Glomerular endothelial cell (primary cell): ENCODE measurements at places on chromosomes 4 and X. TPM values are rescaled to one million over a fixed set of nuclear protein-coding genes. Genes with fewer than 3 reads are reported as not detected.

The GYG2 gene
- 0.29 and 0.53 TPM in 2 replicates for total RNA-seq

The MAGEC2 gene
- total RNA-seq = not detected in 2 replicates

The FAM184B gene
- total RNA-seq = not detected in 2 replicates

The MFAP3L gene
- 1.6 and 3.1 TPM in 2 replicates for total RNA-seq

The DCAF4L1 gene
- total RNA-seq = 0.18 TPM in 1 of 2 replicates, not detected in the other

The GABRE gene
- total RNA-seq = 3.0 and 20.7 TPM in 2 replicates

The CPE gene
- 6.6 and 10.2 TPM in 2 replicates for total RNA-seq

The SYTL5 gene
- total RNA-seq = 0.06 TPM in 1 of 2 replicates, not detected in the other

The TMPRSS11F gene
- total RNA-seq = not detected in 2 replicates

The SPIN3 gene
- total RNA-seq = 2.7 and 3.1 TPM in 2 replicates

The ODAM gene
- not detected in 2 replicates for total RNA-seq

The GUCY1B1 gene
- 0.39 and 2.0 TPM in 2 replicates for total RNA-seq

The TIMM17B gene
- 32.7 and 34.2 TPM in 2 replicates for total RNA-seq

The MEPE gene
- total RNA-seq = not detected in 2 replicates

The GAB3 gene
- total RNA-seq = 6.8 and 8.0 TPM in 2 replicates

DNA sequence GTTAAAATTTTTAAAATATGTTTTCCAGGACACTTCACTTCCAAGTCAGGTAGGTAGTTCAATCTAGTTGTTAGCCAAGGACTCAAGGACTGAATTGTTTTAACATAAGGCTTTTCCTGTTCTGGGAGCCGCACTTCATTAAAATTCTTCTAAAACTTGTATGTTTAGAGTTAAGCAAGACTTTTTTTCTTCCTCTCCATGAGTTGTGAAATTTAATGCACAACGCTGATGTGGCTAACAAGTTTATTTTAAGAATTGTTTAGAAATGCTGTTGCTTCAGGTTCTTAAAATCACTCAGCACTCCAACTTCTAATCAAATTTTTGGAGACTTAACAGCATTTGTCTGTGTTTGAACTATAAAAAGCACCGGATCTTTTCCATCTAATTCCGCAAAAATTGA lies 49.7 kb downstream of the XIAP start:
- no peak for DNase-seq

DNA sequence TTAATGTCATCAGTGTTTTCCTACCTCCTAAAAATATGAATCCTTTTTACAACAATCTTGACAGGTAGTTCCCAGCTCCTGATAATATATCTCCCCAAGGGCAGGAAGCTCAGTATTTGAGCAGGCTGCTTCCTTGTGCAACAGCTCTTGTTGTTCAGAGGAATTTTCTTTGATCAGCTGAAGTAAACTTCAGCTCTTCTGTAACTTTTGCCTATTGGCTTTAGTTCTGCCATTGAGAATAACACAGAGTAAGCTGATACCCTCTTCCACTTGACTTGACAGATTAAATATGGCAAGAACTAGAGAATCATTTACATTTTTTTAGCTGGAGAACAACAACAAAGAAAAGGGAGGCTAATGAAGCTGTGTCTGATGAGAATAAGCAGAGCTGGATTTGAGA lies 75.2 kb downstream of the LUZP4 start:
- DNase-seq = no peak

- no peak for DNase-seq
These were observed 122.5 kb upstream of the LNX1 start for GRCh38 chr4:53713767-53714166.

GRCh38 chr4:26248647-26249046 lies 72.2 kb upstream of the RBPJ start:
- DNase-seq = no peak

GRCh38 chr4:55215087-55215486 lies 89.7 kb upstream of the KDR start:
- DNase-seq = no peak

DNA sequence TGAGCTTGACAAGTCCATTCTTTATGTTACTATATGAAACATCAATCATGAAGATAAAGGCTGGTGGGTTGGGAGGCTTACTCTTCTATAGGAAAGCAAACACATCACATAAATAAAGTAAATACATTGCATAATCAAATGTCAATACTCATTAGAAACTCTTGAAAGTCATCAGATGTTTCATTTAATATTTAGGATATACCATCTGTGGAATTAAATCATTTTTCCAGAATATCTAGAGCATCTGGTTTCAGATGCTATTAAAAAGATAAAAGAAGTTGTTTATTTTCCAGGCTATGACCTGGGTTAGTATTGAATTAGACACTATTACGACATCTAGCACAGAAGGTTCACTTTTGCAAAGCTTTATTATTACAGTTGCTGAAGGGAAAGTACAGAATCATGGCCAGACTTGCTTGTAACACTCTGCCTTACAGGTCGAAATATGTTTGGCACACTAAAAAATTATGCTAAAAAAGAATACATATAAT lies 72.6 kb downstream of the METTL14 start:
- no peak for DNase-seq

DNA sequence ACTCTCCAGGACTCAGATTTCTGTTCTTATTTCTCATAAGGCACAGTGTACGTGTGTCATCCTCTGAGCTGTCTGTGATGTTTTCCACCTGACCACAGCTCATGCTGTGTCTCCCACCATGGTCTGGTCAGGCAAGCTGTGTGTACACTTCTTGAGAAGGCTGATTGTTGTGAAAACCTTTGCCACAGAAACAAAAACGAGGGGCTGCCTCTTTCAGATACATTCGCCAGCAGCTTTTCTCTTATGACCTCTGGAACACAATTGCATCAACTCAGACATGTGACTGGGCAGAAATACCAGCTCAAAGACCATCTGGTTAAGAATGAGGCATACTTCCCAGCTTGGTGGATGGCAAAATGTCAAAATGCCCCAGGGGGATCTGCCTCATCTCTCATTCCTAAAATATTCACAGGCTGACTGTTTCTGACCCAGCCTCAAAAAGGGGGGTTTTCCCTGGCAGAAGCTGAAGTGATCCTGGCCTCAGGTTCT lies 46.1 kb downstream of the PGRMC2 start:
- no peak for DNase-seq

GRCh38 chr4:121129606-121130325 lies 34.4 kb downstream of the TNIP3 start:
- no peak for DNase-seq

GRCh38 chr4:13355111-13355880 lies 128.8 kb downstream of the RAB28 start:
- DNase-seq = no peak

GRCh38 chr4:44544158-44544557 lies 95.5 kb upstream of the KCTD8 start:
- no peak for DNase-seq

DNA sequence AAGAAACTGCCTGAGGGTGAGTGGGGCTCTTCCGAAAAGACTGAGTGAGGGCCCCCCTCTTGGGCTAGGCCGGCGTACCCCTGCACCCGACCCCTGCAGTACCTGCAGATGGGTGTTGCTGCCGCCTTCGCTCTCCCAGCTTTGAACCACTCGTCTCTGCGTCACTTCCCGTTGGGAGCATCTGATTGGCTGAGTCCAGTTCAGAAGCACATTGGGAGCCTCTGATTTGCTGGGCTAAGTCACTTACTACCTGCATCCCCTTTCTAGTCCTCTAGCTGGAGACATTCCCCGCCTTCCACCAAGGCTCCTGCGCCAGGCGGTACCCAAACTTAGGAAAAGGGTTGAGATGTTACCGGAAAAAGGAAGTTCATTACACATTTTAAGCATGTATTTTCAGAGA lies 20.4 kb upstream of the WWC2 start:
- no peak for DNase-seq

DNA sequence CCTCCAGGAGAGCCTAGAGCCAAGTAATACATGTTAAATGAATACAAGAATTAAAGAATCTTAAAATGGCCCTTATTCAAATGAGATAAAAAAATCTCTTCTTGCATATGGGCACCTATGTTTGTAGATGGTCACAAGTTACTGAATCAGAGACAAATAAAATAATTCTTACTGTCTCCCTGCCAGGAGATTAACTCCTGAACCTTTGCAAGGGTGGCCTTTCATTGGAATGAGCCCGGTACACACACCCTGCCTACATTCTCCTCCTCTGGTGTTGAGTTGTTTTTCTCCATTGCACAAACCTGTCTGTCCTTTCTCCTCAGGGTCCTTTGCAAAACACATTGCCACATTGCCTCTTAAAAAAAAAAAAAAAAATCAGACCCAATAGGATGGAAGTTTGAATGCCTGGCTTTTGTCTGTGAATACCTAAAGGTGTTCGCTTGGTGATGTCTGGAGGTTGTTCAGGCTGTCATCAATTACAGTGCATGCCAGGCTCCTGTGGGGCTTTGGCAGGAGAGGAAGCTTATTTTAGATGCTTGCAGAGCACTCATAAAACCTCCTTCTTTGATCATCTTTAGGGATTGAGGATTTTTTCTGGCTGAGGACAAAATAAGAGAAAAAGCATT lies 8.3 kb upstream of the TMEM154 start:
- DNase-seq = no peak

- no peak for DNase-seq
These were observed 84.0 kb downstream of the RTL9 start for GRCh38 chrX:110442635-110443034.

DNA sequence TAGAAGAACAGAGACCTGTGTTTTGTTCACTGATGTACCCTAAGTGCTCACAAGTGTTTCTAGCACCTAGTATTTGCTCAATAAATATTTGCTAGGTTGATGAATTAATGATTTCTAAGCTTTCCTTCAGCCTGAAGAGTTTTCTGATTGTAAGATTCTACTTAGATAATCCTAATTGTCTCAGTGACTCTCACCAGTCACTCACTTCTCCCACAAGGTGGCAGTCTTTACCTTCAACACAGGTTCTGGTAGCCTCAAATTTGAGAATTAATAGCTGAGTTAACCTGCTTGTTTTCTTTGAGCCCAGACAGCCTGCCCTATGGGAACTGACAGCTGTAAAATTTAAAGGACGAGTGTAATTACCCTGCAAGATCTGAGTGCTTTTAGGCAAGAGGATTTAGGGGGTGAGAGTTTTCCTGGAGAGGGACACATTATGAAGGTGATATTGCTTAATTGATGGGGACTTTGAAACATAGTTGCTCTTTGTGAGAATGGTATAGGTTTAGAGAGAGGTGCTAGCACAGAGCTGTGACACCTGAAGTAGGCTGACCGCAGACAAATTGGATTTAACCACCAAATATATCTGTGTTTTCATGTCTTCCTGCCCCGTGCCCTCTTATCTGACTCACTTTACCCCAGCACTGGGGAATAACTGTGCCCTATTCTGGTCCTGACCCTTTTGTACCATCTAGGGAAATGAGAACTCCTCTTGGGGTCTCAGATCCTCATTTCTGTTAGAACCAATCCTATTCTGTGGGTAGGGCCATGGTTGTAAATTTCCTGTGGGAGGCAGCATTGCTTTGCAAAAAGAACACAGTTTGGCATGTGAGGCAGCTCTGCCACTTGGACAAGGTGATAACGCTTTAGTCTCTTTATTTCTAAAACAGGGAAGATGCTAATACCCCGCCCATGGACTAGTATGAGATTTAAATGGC lies 27.7 kb downstream of the CD38 start:
- DNase-seq = peak; percentile 34

GRCh38 chr4:73575660-73576059 lies 44.6 kb downstream of the RASSF6 start:
- no peak for DNase-seq

- no peak for DNase-seq
These were observed 39.6 kb upstream of the BBS12 start for GRCh38 chr4:122692641-122693520.

- DNase-seq = no peak
These were observed 177.8 kb upstream of the IGFBP7 start for GRCh38 chr4:57287687-57288604.
